ENCODE measurements at places on chromosomes 7 and 10.

- no peak for DNase-seq
Observed at GRCh38 chr10:124279298-124279697, 139.4 kb downstream of the OAT start.

DNA sequence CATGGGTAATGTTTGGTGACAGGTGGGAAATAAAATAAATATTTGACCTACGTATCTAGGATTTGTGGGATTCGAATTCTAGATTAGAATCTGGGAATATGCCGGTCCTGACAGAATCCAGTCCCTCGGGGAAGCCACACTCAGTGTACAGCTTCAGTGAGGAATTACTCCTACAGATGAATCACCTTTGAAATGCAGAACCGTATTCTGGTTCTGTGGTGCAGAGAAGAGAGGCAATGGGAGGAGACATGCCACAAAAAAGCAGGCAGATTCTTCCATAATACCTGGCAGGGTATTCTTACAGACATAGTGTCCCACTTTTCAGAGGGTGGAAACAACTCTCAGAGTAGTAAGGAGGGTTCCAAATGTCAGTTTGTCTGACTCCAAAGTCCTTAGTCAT is 286.9 kb downstream of the SORCS1 start:
- no peak for DNase-seq

GRCh38 chr10:114930320-114930719 is 7.7 kb upstream of the TRUB1 start:
- DNase-seq: no peak

DNA sequence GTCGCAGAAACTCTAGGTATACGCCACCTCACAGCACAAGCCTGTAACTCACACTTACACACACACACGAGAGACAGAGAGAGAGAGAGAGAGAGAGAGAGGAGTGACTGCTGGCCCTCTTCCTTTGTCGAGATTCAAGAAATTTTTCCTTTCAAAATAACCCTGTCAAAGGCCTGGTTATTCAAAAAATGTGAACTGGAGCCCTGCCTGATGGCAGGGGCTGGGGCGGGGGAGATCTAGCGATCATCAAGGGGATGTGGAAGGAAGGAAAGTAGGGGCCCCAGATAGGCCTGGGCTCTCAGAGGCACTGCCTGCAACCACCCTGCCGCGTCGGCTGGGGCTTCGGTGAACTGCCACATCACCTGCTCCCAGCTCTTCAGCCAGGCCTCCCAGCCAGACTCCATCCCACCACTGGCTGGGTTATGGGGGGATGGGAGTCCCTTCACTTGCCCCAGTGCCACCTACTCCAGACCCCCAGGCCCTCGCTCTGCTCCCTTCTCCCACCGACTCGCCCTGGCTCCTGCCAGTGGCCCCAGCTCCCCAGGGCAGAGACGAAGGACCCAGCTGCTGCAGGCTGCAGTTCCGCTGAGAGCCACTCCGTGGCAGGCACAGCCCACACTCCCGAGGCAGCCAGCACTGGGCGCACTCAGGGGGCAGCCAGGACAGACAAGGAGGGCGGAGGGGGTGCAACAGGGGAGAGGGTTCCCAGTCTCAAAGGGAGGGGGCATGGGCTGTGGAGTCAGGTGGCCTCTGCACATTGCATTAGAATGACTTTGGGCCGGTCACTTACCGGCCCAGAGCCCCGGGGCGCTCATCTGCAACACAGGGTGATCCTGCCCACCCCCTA is 15.3 kb downstream of the KCNH2 start:
- no peak for DNase-seq

GRCh38 chr10:36624551-36625100 is 500.8 kb upstream of the ANKRD30A start:
- no peak for DNase-seq

GRCh38 chr7:83486957-83487356 is 162.0 kb downstream of the SEMA3E start:
- no peak for DNase-seq

DNA sequence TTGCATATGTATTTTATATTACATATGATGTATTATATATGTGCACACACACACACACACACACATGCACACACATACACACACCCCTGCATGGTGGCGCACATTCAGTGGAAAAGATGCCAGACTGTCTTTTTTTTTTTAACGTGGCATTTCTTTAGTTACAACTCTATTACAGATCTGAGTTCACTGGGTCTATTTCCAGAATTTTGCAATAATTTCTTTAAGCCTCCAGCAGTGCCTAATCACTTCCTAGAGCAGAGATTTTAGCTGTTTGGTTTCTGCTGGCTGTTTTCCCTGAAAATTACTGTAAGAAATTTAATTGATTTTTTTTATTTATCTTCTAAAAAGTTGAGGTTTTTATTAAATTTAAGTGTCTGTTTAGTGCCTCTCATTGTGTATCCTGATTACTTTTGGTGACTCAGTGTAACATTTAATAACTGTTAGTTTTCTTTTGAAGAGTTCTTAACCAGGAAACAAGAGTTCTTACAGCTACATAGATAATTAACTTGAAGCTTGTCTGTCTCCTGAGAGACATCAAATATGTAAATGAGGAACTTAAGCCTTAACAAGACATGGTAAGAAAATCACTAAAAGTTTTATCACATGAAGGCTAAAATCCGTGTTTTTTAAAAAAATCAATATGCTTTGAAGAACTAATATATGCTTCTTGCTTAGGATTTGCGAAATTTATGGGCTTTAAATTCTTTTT is 232.0 kb downstream of the MDFIC start:
- DNase-seq: no peak

DNA sequence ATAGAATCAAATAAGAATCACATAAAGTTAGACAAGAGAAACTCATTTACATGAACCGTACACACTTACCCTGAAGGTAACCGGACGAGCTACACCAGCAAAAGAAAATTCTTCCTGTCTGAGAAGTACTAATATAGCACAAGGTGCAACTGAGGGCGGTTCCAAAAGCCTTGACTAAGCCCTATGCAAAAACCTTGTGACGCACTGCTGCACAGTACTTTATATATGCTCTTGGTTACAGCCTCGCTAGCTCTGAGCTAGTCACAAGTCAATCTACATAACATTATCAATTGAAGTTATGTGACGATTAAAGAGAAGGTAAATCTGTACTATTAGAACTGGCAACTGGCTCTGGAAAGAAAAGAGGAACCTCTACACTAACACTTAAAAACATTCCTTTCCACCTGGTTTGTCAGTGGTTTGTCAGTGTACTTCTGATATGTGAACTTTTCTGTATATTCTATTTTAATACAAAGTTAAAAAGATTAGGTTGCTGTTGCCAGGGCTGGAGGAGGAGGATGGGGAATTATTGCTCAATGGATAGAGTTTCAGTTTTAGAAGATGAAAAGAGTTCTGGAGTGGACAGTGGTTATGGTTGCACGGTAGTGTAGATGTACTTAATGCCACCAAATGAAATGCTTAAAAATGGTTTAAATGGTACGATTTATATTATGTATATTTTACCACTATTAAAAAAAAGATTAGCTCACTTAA is 21.6 kb downstream of the NT5C3A start:
- DNase-seq: peak; percentile 92

DNA sequence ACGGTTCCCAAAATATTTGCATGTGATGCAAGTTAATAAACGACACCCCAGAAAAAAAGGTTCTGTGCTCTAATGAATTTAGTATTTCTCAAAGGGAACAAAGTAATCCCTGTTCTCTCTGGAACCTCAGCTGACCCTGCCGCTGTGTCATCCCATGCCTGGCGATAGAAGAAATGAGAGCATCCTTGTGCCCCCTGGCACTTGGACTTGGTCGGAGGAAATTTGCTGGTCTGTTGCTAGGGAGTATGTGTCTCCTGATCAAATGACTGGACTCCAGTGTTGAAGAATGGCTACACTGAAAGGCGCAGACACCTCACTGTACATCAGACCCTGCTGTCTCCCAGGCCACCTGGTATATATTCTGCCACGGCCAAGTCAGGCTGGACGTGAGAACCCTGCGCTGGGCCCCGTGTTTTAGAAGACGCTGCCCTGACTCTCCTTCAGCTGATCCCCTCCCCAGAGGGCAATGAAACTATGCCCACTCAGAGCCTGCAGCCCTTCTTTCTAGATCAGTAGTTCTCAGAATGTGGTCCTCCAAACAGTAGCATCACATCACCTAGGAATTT is 67.2 kb downstream of the THNSL1 start:
- no peak for DNase-seq

DNA sequence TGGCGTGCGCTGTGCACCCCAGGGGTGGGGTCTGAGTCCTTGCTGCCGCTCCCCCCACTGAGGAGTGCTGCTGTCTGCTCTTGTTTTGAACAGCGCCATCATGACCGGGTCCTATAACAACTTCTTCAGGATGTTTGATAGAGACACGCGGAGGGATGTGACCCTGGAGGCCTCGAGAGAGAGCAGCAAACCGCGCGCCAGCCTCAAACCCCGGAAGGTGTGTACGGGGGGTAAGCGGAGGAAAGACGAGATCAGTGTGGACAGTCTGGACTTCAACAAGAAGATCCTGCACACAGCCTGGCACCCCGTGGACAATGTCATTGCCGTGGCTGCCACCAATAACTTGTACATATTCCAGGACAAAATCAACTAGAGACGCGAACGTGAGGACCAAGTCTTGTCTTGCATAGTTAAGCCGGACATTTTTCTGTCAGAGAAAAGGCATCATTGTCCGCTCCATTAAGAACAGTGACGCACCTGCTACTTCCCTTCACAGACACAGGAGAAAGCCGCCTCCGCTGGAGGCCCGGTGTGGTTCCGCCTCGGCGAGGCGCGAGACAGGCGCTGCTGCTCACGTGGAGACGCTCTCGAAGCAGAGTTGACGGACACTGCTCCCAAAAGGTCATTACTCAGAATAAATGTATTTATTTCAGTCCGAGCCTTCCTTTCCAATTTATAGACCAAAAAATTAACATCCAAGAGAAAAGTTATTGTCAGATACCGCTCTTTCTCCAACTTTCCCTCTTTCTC is 26.0 kb downstream of the BNIP3 start:
- DNase-seq: no peak

DNA sequence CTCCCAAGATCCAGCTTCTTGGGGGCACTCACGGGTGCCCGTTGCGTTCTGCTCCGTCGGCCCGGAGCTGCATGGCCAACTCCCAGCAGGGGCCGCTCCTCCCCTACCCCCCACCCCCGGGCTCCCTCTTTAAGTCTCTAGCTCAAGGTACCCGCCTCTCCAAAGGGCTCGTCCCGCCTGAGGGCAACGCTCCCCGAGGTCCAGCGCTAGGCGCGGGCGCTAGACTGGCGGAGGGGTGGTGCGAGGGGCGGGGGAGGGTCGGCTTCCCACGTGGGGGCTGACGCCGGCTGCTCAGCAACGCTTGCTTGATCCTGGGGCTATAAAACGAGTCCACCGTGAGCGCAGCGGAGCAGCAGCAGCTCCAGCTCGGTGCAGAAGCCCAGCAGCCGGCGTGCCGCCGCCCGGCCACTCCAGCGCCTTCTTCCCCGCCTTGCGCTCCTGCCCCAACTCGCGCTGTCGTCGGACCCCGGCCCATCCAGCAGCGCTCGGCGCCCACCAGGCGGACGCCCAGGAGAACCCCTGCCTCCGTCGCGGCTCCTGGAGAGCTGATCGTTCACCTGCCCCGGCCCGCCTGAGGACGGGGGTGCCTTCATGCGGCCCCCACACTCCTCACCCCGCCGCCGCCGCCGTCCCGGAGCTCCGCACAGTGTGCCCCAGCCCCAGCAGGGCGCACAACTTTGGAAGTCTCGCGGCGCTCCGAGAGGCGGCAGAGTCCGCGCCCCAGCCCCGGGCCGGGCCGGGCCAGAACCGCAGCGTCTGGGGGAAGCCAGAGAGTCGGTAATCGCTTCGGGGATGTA is at the start of gene ADRA2A:
TSS of gene ADRA2A (plus strand) at position 348 of the 797 bp plus-strand sequence. CDS start 968 bp downstream, outside the sequence.
- DNase-seq: peak; percentile 30

DNA sequence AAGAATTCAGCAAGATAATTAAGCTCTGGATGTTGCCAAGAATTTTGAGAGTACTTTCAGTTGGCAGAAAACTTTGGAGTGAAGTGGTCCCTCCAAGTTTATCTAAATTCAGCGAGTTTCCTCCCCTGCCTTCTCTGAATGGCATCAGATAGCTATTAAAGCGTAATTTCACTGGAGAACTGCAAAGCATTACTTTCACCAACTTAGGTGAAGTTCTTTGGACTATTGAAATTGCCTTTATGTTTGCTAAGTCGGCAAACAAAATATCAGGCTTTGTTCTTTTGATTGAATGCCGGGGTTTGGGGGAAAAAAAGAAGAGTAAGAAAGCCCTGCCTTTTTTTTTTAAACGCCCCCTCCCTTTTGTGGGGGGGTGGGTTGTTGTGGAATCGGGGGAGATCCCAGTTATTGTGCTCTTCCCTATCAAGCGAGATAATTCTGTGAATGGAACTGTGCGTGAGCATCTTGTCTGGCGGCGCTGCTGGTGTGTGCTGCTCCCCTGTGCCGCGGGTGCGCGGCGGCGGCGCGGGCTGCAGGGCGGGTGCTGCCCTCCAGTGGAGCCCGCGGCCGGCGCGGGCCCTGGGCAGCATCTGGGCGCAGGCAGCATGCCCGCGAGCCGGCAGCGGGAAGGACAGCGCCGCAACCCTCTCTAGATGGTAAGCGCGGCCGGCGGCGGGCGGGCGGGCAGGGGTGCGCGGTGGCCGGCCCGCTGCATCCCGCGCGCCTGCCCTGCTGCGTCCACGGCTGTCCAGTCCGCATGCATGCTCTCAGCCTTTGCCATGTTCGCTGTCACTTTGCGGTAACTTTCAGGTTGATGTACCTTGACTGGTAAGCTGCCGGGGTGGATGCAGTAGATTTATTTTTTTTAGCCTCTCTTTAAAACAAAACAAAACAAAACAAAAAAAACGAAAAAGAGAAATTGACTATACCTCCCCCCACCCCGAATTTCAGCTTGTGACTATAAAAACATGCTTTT is 176.5 kb downstream of the TCF7L2 start:
- DNase-seq: peak; percentile 51

DNA sequence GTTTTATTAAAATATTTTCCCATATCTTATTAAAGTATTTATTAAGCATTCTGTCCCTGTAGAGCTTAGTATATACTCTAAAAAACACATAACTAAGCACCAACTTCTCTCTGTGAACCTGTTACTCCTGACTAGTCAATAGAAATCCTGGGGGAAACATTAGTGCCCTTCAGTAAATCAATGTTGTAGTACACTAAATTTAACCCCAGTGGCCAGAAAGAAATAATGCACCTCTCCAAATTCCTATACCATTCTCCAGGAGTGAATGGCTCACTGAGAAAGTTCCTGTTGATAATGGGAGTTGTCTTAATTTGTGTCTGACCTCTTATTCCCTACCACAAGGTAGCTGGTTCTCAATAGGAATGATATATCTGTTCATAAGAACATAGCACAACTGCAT is 188.2 kb downstream of the SEMA3D start:
- DNase-seq: no peak

Measured in large intestine (tissue), 12 donors.